ENCODE measurements at places on chromosomes 7 and 10. TPM values are rescaled to one million over a fixed set of nuclear protein-coding genes. Genes with fewer than 3 reads are reported as not detected.

The MBL2 gene
- not detected for total RNA-seq

GRCh38 chr10:125611756-125612155, 71.2 kb downstream of the TEX36 start:
- DNase-seq = no peak

DNA sequence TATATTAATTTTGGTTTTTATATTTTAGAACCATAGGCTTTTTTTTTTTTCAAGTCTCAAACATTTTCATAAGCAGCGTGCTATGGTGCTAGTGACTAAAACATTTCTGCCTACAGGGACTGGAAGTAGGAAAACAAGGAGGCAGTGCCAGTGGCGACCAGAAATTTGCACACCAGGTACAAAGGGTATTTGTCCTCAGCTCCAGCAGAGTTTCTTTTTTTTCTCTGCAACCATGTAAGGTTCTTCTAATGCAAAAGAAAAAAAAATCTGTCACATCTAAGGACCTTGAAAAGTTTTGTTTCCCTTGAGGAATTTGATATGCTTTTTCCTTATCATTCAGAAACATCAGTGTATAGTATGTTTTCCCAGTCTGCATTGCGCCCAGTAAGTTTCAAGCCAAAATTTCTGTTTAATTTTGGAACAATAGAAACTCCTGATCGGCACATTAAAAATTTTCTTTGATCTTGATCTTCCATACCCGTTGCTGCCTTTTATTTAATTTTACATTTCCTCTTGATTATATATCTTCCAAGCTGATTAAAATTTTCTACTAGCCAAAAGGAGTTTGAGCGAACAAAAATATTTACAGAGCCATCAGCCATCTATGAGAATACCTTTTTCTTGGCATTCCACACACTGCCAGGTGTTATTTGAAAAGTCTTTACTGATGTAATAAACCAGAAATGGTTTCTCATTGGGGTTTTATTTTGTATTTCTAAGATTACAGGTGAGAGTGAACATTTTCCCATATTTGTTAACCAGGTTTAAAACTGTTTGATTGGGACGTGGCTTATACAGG, 956 bp upstream of the KLHDC10 start:
- no peak for DNase-seq

DNA sequence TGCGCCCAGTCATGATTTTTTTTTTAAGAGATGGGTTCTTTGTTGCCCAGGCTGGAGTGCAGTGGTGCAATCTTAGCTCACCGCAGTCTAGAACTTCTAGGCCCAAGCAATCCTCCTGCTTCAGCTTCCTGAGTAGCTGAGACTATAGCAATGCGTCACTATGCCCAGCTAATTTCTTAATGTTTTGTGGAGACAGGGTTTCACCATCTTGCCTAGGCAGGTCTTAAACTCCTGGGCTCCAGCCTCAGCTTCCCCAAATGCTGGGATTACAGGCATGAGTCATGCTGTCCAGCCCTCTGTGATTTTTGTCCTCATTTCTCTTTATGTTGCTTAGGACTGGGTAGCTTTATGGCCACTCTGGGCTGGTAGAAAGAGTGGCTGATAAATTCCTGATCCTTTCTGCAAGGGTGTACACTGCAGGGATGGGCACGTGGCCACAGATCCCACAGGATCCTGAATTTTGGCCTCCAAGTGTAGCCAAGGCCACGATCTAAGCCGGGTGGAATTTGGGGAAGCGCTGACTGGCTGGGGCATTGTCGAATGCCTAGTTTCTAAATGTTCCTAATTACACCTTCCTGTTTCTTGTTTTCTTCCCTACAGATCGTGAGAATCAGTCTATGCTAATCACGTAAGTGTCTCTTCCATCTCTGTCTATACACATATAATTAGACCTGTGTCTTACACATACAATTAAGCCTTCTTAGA, 24.1 kb upstream of the MYH16 start:
- no peak for DNase-seq

- DNase-seq = no peak
Observed at GRCh38 chr7:54860003-54860775, 101.2 kb upstream of the SEC61G start.
